Glutamatergic neuron (in vitro differentiated cells): ENCODE measurements at places on chromosomes 12 and 14.

- DNase-seq, result no peak
Observed at GRCh38 chr12:93126069-93126474, 197.0 kb upstream of the EEA1 start.

GRCh38 chr14:97293659-97294058, 496.5 kb downstream of the VRK1 start:
- no peak for DNase-seq

- no peak for DNase-seq
Observed at GRCh38 chr14:89684139-89684538, 267.1 kb upstream of the FOXN3 start.

- DNase-seq, result peak; percentile 2
Observed at GRCh38 chr12:34400986-34401658, 378.8 kb downstream of the ALG10 start.

- peak; percentile 77 for DNase-seq
Observed at GRCh38 chr14:23483236-23483854, 13.8 kb downstream of the NGDN start.

DNA sequence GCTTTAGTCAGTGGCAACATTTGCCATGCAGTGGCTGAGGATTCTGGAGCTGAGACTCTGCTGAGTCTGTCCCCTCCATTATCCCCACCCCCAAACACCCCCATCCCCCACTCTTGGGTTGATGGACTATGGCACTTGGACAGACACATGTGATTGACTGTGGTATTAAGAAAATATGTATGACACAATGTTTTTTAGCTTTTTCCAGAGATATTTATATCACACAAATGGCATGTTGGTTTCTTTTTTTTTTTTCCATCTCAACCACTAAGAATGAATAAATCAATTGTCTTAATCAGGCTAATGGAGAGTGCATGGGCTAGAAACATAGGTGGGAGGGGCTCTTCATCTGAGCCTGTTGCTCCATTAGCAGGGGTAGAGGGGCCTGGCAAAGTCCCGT, 30.7 kb upstream of the MAP1LC3B2 start:
- DNase-seq, result no peak

- no peak for DNase-seq
Observed at GRCh38 chr12:60394665-60395064, 798.8 kb downstream of the SLC16A7 start.

GRCh38 chr14:81311141-81311540, 89.0 kb downstream of the STON2 start:
- DNase-seq, result peak; percentile 39

- DNase-seq, result no peak
Observed at GRCh38 chr12:47393403-47393790, 312.4 kb downstream of the RPAP3 start.

- DNase-seq, result no peak
Observed at GRCh38 chr12:3436461-3437065, 54.4 kb upstream of the PRMT8 start.

- DNase-seq, result no peak
Observed at GRCh38 chr12:57159311-57159710, 11.9 kb upstream of the LRP1-AS start.

GRCh38 chr12:25690996-25691864, 138.1 kb upstream of the LMNTD1 start:
- no peak for DNase-seq

DNA sequence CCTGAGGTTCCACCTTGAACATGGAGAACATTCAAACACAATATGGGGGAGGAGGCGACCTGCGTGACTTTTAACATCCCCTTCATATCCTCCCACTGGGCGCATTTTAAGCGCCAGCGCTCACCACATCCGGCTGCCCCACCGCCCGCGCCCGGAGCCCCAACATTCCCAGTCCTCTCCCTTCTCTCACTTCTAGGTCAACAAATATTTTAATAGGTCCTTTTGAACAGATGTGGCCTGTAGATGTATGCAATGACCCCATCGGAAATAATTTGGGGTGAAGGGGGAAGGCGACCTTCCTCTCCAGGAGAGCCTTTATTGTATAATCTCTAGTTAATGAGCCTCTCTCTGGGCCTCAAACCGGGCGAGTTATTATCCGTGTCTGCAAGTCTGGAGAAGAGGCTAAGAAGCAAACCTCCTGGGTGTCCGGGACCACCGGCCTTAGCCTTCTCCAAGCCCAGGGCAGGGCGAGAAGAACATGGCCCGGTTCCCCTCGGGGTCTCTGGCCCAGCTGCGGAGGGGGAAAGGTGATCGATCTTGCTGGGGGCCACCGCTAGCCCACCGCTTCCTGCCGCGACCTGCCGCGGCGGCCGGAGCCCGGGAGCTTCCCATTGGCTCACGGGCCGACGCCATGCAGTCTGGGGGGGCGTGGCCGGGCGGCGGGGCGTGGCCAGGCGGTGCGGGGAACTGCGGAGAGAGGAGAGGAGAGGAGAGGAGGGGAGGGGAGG, 83.2 kb upstream of the HMGA2 start:
- peak; percentile 98 for DNase-seq

GRCh38 chr12:57491393-57492280, 3.8 kb downstream of the MARS1 start:
- DNase-seq, result no peak

GRCh38 chr12:108169708-108170107, 40.6 kb downstream of the WSCD2 start:
- DNase-seq, result no peak

- DNase-seq, result no peak
Observed at GRCh38 chr14:74942181-74942580, 13.2 kb downstream of the PGF start.

GRCh38 chr12:42586268-42586667, 3.3 kb downstream of the PRICKLE1 start:
- DNase-seq, result no peak

DNA sequence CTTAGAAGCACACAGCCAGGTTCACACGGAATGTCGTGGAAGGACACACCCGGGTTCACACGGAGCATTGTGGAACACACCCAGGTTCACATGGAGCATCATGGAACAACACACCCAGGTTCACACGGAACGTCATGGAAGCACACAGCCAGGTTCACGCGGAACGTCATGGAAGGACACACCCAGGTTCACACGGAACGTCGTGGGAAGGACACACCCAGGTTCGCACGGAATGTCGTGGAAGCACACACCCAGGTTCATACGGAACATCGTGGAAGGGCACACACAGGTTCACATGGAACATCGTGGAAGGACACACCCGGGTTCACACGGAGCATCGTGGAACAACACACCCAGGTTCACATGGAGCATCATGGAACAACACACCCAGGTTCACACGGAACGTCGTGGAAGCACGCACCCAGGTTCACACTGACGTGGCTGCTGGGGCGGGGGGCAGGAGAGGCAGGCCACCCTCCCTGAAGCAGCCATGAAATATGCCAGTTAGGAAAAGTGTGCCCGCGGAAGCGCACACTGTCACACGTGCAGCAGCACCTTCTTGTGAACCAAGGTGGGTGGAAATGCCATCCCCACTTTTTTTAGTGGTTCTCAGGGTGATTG, 86.4 kb downstream of the EP400 start:
- no peak for DNase-seq

DNA sequence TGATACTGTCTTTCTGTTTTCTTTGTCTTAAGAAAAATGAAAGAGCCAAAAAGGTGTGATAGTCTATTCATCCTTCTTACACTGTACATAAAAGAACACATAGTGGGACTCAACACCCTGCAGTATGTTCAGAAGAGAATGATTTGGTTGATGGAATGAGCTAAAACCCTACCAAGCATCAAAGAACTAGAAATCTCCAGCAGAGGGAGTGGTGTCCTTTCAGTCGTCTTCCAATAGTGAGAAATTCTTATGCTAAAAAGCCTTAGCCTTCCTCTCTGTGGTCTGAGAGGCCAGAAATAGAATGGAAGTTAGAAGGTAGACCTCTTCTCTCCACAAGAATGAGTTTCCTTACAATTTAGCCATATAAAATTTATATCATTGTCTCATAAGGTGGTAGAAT, 393.4 kb upstream of the SEL1L start:
- DNase-seq, result no peak

DNA sequence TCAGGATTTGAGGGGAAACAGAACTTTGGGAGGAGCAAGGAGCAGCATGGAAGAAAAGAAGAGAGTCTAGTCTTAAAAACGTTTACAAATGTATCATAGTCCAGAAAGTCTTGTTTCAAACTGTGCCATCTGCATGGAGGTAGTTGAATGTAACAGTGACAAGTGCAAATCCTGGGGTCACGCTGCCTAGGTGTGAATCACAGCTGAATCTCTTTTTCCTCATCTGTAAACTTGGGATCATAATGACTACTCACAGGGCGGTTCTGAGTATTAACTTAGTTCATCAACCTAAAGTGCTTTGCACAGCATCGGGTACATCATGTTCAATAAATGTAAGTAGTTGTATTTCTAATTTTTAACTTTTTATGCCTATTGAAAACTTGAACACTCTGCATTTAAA, 208.5 kb downstream of the CHST11 start:
- no peak for DNase-seq

DNA sequence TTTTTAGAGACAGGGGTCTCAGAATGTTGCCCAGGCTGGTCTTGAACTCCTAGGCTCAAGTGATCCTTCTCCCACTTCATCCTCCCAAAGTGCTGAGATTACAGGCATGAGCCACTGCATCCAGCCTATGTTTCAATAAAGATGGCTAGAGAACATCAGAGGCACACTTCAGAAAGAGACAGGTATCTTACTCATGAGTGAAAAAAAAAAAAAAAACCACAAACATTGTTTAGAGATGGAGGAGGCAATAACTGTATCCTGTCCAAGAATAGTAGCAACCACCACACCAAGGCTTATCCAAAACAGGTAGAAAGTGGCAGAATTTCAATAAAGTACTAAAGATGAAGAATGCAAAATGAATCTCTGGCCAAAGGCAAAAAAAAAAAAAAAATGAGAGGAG, 30.3 kb downstream of the EEA1 start:
- DNase-seq, result no peak

GRCh38 chr12:45543887-45544286, 185.6 kb upstream of the ARID2 start:
- peak; percentile 17 for DNase-seq

- no peak for DNase-seq
Observed at GRCh38 chr12:67582238-67582834, 66.2 kb upstream of the DYRK2 start.

GRCh38 chr14:39430762-39431415, 1.3 kb downstream of the FBXO33 start:
- DNase-seq, result no peak

DNA sequence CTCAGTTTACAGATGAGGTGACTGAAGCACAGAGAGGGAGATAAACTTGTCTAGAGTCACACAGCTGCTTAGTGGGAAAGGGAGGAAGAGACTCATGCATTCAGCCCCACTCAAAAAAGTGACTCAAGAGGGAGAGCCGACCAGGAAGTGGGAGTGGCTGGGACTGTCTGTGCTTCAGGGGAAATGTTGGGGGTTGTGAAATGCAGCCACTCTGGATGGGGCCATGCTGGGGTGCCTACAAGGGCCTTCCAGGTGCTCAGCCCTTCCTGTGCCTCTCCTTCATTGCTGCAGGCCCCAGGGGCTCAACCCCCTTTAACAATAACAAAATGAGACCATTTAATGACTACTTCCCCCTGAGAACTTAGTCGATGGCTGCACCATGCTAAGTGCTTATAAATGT, 41.8 kb downstream of the CACNA1C start:
- no peak for DNase-seq

- no peak for DNase-seq
Observed at GRCh38 chr12:25079393-25079792, 115.6 kb downstream of the DNAI7 start.

DNA sequence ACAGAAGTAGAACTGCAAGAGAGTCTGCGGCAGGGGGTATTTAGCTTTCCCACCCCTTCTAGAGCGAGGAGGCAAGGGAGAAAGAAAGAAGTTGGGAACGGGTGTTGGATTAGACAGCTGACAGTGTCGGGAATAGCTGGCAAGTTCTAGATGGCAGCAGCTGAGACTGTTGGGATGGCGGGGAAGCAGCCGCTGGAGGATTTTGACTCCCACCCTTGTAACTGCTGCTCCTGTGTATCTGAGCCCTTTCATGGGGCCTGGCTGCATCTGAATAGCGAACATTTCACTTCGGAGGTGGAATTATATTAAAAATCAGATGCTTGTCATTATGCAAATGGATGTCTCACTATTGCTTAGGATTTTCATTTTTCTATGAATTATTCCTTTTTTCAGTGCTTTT, 104.6 kb downstream of the AACS start:
- DNase-seq, result no peak

GRCh38 chr12:90404071-90404470, 550.9 kb downstream of the CCER1 start:
- DNase-seq, result no peak

DNA sequence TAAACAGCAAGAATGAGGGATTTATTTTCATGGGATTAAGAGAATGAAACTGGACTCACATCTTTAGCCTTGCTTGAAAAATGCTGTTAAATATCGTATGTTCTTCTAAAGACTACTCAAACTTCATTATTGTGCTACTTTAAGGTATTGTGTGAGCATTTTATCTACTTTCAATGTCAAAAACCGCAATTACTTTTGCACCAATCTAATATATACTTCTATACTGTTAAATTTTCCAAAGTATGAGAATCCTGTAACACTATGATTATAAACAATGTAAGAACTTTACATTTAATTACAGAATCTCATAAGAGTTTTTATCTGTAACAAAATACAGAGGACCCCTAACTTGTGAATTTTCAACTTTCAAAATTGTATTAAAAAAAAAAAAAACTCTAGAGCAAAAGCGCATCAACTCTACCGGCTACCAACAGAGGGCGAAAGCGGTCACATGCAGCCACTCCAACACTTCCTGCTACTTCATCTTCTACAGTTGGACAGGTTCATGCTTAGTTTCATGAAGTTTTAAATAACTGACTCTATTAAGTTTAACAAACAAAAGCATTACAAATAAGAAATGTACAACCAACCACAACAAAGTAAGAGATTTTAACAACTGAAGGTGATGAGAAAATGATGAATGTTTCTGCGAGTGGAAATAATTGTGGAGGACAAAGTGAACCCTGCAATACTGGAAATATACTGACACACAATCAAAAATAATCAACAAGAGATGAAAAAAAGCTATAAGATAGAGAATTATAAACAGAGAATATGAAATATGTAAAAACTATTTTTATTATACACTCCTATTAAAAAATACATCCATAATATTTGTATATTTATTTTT, 210.9 kb downstream of the MED13L start:
- DNase-seq, result peak; percentile 60
